ENCODE measurements at places on chromosomes 7 and 10. TPM values are rescaled to one million over a fixed set of nuclear protein-coding genes. Genes with fewer than 3 reads are reported as not detected.

UPK3B gene
- total RNA-seq: 10.8 TPM

PDCD11 gene
- total RNA-seq: 20.9 TPM

SPDYE9 gene
- not detected for total RNA-seq

GRCh38 chr10:60130130-60130579 lies 223.8 kb upstream of the CCDC6 start:
- peak; percentile 54 for DNase-seq

FAM221A gene
- total RNA-seq: 14.4 TPM

- no peak for DNase-seq
These were observed 92.2 kb downstream of the SRPK2 start for GRCh38 chr7:105296491-105296890.

DNA sequence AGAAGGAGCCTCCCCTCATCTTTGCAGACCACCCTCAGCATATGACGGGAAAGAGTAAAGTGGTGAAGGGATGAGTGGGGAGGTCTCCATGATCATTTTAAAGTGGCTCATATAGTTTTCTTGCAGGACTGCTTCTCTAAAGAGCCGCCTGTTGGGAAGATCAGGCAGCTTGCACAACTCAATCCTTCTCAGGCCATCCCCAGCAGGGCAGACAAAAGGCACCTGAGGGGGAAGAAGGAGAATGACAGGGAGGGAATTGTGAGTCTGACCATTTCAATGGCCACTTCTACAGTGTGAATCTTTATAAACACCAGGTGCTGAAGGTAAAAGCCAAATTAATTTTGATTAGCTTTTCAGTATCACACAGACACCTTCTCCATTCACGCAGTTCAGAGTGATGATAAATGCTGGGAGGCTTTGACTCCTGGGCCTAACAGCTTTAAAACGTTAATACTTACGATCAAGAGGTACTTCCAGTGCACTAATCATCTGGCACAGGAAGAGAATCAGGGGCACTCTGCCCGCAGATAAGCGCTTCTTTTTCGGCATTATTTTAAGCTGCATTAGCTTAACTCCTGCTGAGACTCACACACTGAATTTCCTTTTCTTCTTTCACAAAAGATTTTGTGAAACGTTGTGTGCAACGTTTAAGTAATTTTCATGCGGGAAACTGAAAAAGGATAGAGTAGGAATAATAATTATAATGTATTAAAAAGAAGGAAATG lies 109.5 kb upstream of the LAMB4 start:
- DNase-seq: no peak

PRR15 gene
- 2.7 TPM for total RNA-seq

CAMK1D gene
- total RNA-seq: 16.8 TPM

CYP2C19 gene
- total RNA-seq: not detected

GRCh38 chr7:35251606-35252310 lies 2.1 kb downstream of the TBX20 start:
- DNase-seq: no peak

DNA sequence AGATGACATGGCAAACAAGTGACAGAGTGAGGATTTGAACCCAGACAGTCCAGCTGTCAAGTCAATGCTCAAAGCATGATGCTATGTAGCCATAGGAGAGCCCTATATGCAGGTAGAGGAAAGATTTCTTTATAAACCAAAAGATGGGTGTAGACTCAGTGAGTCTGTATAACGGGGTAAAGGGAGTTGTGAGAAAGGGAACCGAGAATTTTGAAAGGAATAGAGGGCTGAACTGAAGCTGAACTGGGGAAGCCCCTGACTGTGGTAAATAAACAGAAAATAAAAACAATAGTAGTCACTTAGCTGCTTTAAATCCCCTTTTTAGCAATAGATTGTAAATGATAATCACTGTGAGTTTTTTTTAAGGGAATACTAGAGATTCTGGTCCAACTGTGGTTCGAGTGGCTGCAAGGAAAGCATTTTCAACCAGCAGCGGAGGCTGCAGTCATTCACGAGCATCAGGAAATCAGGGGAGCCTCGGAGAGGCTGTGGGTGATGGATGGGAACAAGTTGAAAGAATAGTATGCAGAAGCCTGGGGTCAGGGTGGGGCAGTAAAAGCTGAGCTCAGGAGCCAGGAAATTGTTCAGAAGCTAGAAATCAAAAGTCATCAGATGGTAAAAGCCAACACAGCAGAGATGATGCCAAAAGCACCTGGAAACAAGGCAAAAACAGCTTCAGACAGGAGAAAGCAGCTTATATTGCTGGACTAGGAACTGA lies 393.5 kb downstream of the GFRA1 start:
- no peak for DNase-seq

DNA sequence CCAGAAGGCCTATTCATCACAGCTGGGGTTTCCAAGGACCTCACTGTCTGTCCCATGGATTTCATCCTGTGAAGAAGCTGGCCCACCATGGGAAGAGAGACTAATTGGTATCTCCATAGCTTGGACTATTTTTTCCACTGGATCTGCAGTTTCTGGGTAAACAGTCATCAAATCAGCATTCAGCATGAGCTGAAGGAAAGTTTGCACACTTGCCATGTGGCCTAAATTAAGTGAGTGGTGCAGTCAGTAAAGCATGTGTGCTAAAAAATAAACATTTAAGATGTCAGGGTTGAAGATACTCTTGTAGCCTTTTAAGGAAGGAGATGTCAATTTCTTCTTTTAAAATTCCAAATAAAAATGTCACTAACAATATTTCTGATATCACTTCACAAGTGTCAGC lies 381.1 kb upstream of the ZMIZ1 start:
- no peak for DNase-seq

INSYN2A gene
- 0.27 TPM for total RNA-seq

Data from thyroid gland (tissue), 4 donors.